Right lung (tissue), 10 donors: ENCODE measurements at places on chromosomes 3 and 15.

- no peak for DNase-seq
Observed at GRCh38 chr3:139588450-139588849, 48.9 kb upstream of the RBP1 start.

- no peak for DNase-seq
Observed at GRCh38 chr15:55222588-55222987, 25.8 kb upstream of the RSL24D1 start.

DNA sequence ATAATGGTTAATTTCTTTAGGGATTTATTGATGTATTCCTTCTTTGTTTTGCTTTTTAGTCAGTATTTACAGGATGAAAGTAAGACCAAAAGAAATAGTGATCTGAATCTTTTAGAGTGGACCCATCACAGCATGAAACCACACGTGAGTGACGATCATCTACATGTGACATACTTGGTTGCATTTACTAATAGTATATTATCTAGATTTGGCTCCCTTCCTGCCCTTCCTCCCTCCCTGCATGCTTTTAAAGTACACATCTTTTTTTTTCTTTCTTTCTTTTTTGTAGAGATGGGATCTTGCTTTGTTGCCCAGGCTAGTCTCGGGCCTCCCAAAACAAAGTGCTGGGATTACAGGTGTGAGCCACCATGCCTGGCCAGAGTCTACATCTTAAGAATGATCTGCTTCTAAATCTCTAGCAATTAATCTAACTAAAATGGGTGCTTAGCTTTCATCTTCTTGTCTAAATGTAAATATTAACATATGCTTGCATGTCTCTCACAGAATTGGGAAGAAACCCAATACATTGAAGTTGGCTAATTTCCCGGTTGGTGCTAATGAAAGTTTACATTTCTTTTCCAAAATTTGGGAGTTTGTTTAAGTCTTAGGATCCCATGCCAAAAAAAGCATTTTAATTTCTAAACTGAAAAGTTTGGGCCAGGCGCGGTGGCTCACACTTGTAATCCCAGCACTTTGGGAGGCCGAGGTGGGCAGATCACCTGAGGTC lies 38.0 kb downstream of the SENP2 start:
- DNase-seq = no peak

DNA sequence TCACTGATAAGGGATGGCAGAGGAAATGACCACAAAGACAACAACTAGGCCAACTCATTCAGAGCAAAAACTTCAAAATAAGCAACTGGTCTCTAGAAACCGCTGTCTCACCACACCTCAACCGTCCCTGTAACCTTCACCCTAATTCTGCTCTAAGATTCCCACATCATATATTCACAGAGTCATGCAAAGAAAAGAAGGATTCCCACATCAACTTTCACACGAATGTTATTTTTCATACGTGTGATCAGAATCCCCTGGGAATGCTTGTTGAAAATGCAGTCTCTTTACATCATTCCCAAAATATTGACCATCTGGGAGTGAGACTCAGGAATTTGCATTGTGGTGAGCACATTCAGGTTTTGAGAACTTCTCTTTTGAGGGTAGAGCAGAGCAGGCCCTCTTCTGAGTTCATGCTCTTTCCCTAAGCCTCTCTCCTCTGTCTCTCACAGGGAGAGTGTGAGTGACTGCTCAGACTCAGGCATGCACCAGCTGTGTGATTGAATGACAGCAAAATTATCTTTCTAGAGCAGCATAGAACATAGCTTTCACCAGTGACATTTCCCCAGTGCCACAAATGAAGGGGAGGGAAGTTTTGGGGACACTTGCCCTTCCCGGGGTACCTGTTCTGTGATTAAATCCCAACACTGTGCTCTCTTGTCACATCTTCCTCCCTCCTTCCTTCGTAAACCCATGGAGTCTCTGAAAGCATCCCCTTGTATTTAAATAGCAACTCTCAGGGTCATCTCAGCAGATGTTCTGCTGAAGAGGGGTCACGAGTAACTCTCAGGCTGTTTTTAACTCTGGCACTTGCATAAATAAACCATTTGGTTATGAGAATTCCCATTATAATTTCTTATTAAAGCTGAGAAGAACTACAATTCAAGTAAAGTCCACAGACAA lies 170.9 kb downstream of the PLCL2 start:
- DNase-seq = no peak

GRCh38 chr3:27387625-27388024 lies 18.4 kb upstream of the NEK10 start:
- DNase-seq = no peak

GRCh38 chr15:82540055-82540983 lies at the start of gene RPS17:
Gene RPS17, minus strand, starts transcription at chr15:82540457. Its CDS starts 29 bp downstream, at chr15:82540428.
- peak; percentile 98 for DNase-seq

GRCh38 chr3:20066850-20067617 lies 26.8 kb downstream of the KAT2B start:
- no peak for DNase-seq

DNA sequence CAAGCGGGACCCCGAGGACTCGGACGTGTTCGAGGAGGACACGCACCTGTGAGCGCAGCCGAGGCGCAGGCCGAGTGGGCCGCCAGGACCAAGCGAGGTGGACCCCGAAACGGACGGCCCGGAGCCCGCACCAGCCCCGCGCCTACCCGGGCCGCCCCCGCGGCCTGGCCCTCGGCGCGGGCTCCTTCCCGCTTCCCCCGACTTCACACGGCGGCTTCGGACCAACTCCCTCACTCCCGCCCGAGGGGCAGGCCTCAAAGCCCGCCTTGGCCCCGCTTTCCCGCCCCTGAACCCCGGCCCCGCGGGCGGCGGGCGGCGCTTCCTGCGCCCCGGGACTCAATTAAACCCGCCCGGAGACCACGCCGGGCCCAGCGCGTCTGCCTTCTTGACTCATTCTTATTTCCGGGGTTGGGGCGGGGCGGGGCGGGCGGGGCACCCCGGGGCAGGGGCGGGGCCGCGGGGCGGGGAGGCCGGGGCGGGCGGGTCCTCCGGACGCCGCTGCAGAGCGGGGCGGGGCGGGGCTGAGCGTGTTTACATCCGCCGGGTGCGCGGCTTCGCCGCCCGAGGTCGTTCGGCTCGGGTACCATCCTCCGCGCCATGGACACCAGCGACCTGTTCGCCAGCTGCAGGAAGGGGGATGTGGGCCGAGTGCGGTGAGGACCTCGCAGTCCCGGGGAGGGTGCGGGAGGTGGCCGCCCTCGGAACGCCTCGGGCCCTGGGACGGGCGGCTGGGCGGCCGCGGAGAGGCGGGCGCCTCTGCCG lies at the start of gene ABTB1:
Gene ABTB1, plus strand, starts transcription at position 524 of the 762 bp plus-strand sequence. Its CDS starts 74 bp downstream, at position 598.
- DNase-seq = peak; percentile 78

- DNase-seq = no peak
Observed at GRCh38 chr15:82039871-82040270, 5.9 kb downstream of the MEX3B start.

GRCh38 chr15:24718289-24719082 lies 42.9 kb downstream of the NPAP1 start:
- DNase-seq = no peak
